ENCODE measurements at places on chromosomes 7 and 10.

DNA sequence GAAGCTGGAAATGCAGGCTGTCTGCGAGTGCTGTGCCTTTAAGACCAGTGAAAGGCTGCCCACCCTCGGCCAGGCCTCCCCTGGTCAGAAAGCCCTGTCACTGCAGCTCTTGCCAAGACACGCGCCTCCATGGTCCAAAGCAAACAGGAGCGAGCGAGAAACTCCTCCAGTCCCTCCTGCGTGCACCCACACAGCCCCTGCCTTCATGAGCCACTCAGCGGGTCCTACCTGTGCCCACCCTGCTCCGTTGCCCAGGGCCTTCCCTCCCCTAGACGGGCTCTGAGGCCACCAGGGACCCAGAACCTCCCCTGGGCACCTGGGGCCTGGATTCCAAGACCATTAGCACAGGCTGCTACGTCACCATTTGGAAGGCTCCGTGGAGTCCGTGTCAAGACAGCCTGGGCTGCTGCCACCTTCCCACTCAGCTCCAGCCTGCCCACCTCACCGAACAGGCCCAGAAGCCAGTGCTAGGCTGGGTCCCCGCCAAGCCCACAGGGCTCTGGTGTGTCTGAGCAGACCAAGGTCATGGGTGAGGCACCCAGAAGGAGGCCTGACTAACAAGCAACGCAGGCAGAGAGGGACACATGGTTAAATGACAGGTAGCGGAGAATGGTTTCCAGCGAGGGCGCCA, 144.5 kb downstream of the NEURL1 start:
- no peak for DNase-seq

DNA sequence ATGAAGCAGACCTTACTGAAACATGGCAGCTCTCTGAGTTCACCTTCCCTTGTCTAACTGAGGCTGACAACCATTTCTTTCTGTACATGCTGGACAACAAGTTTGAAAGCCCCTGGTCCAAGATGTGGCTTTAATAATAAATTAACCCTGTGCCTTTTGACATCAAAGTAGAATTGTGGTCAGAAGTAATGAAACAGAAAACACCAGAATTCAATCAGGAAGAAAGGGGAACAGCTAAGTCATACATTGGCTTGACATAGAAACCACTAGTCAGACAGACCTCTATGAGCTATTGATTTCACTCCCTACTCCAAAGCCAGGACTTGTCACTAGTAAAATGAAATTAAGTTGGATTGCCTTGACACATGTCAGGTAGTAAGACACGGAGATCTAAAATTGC, 175.2 kb upstream of the ASAH2 start:
- no peak for DNase-seq

- DNase-seq = no peak
Measured at GRCh38 chr7:311796-312195, 21.8 kb downstream of the FOXL3 start.

- peak; percentile 73 for DNase-seq
Measured at GRCh38 chr10:19930936-19931893, 115.0 kb downstream of the PLXDC2 start.

GRCh38 chr10:49296382-49296781, 2.6 kb upstream of the C10orf71 start:
- no peak for DNase-seq

GRCh38 chr10:114616516-114616915, 41.6 kb downstream of the ABLIM1 start:
- no peak for DNase-seq

GRCh38 chr7:1829111-1829510, 159.0 kb downstream of the ELFN1 start:
- no peak for DNase-seq

DNA sequence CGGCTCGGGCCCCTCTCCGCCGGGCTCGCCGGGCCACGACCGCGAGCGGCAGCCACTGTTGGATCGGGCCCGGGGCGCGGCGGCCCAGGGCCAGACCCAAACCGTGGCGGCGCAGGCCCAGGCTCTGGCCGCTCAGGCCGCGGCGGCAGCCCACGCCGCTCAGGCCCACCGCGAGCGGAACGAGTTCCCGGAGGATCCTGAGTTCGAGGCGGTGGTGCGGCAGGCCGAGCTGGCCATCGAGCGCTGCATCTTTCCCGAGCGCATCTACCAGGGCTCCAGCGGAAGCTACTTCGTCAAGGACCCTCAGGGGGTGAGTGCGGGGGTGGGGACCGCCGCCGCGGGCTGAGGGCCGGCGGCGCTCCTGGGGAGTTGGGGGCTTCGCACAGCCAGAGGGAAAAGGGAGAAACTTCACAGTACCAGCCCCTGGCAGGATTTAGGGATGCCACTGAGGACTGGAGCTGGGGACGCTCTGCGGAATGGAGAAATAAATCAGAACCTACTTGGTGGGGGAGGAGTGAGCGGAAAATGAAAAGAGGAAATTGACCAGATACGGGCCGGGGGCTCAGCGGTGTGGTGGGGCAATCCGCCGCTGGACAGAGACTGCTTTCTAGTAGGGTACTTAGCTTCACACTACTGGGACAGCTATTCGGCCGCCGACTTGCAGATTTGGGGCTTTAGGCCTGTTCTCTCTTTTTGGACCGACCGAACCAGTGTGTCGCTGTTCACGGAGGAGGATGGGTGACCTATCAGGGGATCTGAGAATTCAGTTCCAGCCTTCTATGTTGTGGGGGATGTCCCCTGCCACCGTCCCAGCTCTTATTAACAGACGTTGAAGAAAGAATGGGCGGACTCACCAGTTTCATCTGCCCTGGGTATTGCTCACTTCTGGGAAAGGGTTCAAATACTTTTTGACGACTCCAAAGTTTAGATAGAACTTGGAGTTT, 669 bp downstream of the PI4K2A start:
- DNase-seq = peak; percentile 25

- DNase-seq = no peak
Measured at GRCh38 chr7:79876848-79877252, 257.8 kb upstream of the GNAI1 start.

DNA sequence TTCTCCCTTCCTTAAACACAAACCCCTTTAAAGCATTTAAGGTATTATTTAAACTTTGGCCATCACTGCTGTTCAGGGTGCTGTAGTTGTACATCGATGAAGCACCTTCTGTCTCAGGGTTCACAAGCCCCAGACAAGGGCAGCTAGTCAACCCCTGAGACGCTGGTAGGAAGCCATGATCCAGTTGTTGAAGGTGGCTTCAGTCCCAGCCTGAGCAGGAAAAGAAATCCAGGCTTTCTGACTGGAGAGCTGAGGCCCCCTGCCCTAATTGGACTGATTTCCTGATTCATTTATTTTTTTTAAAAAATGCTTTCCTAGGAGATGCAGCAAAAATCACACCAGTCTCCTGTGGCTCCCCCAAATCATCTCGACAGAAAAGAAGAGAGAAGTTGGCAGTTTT, 15.8 kb downstream of the CPA1 start:
- DNase-seq = no peak

- DNase-seq = no peak
Measured at GRCh38 chr10:6516281-6516928, 63.7 kb downstream of the PRKCQ start.

DNA sequence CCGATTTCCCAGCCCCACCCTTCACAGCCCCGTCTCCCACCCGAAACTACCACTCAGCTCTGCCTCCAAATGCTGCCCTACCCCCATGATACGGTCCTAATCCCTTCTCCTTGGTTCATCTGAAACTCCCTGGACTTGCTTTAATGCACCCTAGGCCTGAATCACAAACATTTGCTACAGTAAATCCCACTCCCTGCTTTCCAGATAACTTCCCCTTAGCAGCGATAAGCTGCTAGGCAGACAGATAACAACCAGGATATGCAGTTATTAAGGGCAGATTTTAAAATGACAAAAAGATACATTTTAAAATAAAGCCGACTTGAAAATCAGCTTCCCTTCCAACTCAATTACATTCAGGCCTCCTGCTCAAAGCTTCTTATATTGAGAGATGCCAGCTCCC, 514.7 kb downstream of the GRID1 start:
- no peak for DNase-seq

GRCh38 chr7:154505362-154505761, 453.2 kb downstream of the DPP6 start:
- no peak for DNase-seq

DNA sequence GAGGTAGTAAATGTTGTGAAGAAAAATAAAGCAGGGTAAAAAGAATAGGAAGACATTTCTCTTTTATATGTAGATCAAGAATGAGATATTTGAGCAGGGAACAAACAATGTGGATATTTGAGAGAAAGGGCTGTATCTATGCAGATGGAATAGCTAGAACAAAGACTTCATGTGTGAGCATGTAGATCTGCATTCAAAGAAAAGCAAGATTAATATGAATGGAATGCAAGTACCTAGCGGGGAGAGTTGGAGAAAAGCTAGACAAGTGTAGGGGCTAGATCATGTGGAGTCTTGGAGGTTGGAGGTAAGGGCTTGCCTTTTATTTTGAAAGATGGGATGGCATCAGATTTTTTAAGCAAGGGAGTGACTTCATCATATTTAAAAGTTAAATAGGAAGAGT, 27.1 kb downstream of the SHOC2 start:
- no peak for DNase-seq

GRCh38 chr7:139883814-139884213, 54.8 kb downstream of the TBXAS1 start:
- DNase-seq = no peak

GRCh38 chr10:60032723-60033122, 126.4 kb upstream of the CCDC6 start:
- peak; percentile 45 for DNase-seq

GRCh38 chr10:90321132-90321816, 536.6 kb downstream of the HTR7 start:
- DNase-seq = peak; percentile 82

- no peak for DNase-seq
Measured at GRCh38 chr7:90933984-90934383, 330.2 kb upstream of the FZD1 start.

DNA sequence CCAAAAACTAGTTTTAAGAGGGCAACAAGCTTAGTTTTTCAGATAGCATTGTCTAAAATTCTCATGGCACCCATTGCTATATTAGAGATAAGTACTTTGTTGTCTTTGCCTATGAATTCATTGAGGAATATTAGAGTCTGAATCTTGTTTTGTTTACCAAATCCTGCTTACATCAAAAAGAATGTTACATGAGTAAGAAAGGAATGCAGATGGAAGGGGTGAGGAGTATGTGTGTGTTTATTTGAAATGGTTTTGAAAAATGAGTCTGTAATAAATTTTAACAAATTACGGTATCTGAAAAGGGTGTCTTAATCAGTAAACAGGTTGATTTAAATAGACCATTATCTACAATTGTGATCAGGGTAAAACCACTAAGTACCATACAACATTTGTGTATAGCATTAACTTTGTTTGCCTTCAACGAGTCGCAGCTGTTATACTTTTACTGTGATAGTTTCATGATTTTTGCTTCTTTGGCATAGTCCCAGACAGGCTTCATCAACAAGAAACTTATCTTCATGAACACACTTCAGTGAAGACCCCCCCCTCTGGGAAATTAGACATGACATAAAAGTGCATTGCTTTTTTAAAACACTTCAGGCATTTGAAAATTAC, 1183.9 kb upstream of the C7orf33 start:
- DNase-seq = peak; percentile 6

DNA sequence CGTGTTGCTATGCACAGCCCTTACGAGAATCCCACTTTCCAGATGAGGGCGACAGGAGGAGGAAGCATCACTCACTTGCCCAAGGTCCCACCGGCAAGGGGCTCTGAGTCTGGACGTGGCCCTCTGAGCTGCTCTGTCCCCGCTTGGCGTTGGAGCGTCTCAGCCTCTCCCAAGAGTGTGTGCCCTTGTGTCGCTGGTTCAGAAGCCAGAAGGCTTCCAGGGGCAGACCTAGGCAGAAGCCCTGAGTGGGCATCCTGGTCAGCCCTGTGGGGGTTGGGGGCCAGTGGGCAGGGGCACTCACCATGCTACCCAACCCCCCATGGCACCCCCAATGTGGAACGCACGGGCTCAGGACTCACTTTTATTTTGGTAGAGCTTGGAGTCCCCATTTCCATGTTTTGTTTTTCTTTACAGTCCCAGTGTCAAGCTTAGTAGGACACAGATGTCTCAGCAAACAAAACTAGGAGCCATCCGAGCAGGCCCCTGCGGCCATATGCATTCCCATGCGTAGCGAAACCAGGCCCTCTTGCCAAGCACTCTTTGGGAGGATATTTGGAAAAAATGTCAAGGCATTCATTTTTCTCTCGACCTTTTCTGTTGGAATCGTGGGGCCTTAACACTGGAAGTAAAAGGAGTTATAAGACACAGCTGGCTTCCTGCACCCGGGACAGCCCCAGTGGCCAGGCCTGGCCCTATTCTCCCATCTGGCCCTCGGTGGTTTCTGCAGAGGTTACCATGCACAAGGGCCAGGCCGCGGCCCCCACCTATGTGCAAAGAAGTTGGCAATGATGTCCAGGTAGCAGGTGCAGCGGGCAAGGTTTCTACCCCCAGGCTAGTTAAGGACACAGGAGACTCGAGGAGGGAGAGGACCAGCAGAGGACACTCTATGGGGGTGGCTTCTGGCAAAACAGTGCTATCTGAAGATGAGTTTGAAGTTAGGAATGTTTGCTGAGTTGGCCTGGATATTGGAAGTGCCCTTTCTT, 97.0 kb downstream of the LHPP start:
- no peak for DNase-seq

DNA sequence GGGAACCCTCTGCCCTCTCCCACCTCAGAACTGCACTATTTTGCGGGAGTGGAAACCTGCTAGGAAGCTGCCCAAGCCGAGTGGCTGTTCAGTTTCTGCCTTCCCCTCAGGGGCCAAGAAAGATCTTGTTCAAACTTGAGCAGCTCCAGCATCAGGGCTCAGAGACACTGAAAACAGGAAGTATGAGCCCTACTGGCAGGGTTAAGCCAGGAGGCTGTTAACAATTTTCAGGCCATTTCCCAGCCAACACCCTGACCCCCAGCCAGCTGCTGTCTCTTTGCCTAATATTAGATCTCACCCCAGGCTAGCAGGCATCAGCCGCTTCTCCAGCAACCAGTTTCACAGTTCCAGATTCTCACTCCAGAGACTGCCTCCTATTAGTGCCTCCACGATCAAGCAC, 9.2 kb downstream of the PLAU start:
- DNase-seq = no peak

GRCh38 chr10:28375399-28376354, 72.8 kb upstream of the MPP7 start:
- no peak for DNase-seq

GRCh38 chr10:29306688-29307087, 17.8 kb downstream of the LYZL1 start:
- DNase-seq = no peak

- peak; percentile 22 for DNase-seq
Measured at GRCh38 chr7:139125657-139126056, 16.1 kb upstream of the ZC3HAV1 start.

DNA sequence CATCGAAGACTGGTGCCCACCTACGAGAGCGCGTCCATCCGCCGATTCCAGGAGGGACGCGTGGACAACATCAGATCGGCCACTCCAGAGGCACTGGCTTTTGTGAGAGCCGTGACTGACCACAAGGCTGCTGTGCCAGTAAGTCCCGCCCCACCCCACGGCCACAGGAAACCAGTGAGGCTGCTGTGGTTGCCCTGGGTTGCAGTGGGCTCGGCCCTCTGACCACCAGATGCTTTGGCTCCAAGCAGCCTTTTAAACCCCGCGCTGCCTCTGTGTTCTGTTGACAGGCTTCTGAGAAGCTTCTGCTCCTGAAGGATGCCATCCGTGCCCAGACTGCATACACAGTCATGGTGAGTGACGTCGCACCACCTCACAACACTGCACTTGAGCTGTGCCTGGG, 24.4 kb upstream of the C10orf53 start:
- no peak for DNase-seq
